ENCODE measurements at places on chromosomes 5 and 9.

- no peak for DNase-seq
Measured at GRCh38 chr5:124582561-124582840, 163.9 kb downstream of the ZNF608 start.

DNA sequence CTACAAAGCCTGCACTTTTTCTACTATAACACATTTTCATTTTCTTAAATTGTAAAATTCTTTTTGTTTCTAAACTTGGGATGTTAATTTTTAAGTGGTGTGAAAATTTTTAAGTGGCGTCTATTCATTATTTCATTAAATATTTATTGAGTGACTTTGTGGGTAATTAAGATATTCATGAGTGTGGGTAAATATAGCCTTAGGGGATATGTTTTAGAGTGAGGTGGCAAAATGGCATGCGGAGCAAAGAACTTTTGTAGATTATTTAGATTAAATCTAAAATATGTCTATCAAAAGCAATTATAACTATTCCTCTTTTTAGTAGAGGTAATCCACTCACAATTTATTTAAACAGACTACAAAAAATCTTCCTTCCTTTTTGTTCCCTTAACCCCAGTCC is 188.4 kb downstream of the PCSK1 start:
- no peak for DNase-seq

- DNase-seq, result no peak
Measured at GRCh38 chr5:77080905-77081304, 6.2 kb downstream of the ZBED3 start.

GRCh38 chr5:15320871-15321270 is 179.1 kb upstream of the FBXL7 start:
- no peak for DNase-seq

Data from stimulated activated CD4-positive, alpha-beta T cell treated with anti-CD3 and anti-CD28 coated beads, TNF-alpha, amount 100 ng/mL, for 1 hour (primary cell).